ENCODE measurements at places on chromosomes 3 and 15.
A peak's percentile ranks its signal among the peaks of the same experiment; 100 is the strongest.

DNA sequence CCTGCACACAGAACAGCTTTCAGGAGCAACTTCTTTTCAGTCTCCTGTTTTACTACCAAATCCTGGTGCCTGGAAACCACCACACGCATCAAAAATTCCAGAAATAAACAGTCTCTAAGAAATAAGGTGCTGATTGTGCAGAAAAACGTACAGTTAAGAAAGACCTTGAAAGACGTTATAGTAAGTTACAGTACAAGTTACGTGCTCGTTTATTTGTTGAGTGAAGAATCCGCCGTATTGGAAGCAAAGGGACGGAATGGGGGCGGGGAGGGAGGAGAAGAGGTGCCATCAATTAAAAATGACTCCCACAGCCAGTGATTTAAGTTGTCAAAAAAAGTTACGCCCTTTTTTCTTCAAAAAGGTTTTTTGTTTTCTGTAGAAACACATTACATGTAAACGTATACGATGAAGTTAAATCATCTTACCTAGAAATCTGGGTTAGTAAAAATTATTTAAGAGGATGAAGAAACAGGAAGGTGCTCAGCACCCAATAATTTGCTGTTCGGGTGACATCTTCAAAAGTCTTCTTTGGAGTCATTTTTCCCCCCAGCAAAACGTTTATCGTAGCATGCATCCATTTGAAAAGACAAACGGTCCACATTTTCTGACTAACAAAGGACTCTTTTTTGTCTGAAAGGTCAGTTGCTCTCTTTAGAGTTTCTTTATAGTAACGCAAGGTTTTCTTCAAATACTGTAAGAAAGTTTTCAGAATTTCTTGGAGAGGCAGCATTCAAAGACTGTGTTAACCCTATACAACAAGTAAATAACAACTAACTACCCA is 782 bp upstream of the UACA start:
- no peak for DNase-seq

GRCh38 chr3:2860626-2861025 is 249.5 kb downstream of the IL5RA start:
- DNase-seq: no peak

DNA sequence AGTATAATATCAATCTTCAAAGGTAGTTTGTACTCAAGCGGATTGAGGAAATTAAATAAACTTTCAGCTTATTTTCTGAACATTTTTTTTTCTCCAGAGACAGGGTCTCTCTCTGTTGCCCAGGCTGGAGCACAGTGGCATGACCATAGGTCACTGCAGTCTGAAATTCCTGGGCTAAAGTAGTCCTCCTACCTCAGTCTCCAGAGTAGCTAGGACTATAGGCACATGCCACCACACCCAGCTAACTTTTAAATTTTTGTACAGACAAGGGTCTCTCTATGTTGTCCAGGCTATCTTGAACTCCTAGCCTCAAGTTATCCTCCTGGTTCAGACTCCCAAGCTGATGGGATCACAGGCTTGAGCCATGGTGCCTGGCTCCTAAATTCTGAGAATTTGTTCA is 97.1 kb downstream of the FAIM start:
- no peak for DNase-seq

DNA sequence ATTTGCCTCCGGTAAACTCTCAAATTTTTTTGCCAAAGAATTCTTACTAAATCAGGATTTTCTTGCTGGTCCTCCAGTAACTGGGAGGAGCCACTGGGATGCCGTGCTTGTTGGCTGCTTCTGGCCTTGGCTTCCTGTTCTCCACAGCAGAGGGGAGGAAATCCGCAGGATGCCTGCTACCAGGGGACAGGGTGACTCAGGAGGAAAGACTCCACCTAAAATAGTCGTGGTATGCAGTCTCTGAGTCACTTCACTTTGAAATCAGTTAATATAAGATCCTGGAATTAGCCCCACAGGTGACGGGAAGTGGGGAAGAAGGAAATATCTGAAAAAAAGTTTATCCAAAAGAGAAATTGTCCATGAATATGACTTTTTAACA is 6.5 kb upstream of the TM4SF18 start:
- peak; percentile 95 for DNase-seq

DNA sequence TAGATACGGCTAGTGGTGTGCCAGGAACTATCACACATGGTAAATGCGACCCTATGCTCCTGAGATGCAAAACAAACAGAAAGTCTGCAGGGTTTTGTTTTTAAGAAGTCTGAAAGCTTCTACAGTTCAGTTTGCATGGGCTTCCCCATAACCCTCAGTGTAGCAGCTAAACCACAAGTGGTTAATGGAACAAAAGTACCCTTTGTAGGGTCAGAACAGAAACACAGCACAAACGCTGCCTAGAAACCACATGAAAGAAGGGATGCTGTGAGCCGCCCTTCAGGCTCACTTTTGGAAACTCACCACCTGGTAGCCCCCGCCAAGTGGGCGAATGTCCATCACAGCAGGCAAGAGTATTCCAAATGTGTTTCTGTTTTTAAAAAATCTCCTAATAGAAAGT is 46.2 kb downstream of the CTDSPL start:
- DNase-seq: no peak

GRCh38 chr3:157611536-157612076 is 108.4 kb upstream of the VEPH1 start:
- DNase-seq: no peak

DNA sequence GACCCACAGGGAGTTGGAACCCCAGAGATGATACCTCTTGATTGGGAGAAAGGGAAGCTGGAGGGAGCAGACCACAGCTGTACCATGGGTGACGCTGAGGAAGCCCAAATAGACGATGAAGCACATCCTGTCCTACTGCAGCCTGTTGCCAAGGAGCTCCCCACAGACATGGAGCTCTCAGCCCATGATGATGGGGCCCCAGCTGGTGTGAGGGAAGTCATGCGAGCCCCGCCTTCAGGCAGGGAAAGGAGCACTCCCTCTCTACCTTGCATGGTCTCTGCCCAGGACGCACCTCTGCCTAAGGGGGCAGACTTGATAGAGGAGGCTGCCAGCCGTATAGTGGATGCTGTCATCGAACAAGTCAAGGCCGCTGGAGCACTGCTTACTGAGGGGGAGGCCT is 201.1 kb downstream of the AKAP13 start:
- DNase-seq: no peak

DNA sequence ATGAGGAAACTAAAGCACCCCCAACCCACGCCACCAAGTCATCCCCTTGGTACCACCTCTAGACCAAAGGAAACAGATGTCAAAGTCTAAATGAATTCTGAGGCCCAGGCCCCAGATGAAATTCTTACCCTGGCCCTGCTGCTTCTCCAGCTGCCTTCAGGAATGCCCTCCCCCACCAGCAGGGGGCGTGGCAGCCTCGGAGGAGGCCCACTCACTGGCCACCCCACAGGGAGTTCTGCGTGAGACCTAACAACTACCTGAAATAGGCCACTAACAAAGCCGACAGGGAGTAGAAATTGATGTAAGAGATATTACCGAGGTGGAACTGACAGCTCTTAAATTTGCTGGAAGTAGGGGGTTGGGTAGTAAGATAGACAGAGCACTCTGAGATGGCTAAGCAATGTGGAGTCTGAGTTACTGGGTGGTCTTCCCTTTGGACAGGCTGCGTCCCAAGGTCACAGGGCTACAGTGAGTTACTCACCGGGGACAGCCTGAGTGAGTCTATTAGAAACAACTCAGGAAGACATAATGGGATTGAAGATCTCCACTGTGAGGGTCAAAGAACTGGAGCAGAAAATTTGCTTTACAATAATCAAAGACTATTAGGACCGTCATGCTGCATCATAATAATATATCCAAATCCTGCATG is 240.7 kb downstream of the SHOX2 start:
- DNase-seq: no peak

GRCh38 chr3:67790043-67790442 is 135.6 kb upstream of the SUCLG2 start:
- DNase-seq: peak; percentile 47

DNA sequence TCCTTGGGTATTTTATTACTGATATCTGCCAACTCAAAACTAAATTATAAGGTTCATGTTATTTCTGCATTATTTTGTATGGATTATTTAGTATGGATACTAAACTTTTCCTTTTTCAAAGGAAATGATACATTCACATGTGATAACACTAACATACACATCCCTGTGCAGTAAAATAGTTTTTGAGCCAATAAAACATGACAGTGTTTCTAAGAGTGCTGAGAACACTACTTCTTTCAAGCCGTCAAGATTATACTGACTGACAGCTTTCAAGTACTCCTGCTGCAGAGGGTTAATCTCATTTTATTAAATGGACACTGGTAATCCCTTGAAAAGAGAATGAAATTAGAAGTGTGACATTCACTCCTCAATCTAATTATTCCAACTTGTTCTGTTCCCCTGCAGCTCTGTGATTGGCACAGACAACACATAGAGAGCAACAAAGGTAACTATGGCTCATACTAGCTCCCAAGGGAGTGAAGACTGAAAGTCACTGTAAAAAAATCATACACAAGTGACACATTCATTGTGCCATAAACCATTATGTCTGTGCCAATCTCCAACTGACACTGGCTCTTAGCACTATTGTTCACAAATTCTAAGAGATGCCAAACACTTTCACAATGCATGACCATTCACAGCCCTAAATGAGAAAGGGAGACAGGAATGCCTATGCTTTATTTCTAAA is 468.6 kb downstream of the SHQ1 start:
- DNase-seq: no peak

DNA sequence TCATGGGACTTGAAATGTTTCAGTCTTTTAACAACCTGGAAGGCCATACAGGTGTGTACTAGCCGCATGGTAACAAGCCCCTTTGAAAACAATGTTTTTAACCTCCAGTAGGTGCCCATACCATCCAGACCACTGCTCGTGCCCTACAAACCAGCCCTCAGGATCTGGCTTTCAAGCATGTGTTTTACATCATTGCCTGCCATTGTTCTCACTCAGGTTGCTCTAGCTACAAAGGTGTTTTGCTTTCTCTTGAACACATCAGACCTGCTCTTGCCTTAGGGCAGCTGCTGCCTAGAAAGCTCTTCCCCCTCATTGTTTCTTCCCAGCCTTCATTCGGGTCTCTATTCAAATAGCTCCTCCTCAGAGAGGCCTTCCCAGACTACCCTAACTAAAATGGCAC is 32.3 kb upstream of the MAP3K13 start:
- DNase-seq: no peak

DNA sequence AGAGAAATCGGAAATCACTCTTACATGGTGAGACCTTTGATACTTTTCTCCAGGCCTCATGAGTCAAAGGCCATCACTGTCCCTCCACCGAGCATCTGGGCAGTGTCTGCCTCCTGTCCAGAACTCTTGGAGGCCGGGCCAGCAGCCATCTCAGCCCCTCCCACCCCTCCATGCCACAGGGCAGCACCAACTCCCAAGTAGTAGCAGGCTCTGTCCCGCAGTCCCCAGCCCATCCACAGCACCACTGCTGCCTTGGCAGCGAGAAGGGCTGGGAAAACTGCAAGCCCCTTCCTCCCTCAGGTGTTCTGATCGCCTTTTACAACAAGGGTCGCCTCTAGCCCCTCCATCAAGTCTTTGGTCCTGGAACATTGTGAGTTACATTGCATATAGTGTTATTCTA is 5.5 kb downstream of the LYSMD4 start:
- DNase-seq: no peak

DNA sequence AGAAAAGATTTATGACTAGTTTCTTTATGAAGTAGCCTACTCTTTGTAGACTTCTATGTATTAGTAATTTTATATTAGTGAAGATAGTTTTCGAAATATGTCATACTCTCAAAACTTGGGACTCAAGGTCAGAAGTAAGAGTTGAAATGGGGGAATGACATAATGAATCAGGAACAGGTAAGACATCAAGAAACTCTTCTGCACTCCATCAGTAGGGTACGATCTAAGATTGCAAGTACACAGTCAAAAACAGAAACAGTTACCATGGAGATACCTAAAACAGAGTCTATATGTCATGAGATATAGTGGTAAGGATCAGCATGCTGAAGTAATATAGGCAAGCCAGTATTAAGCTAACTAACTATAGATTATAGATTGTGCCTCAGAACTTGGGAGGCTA is 187.0 kb upstream of the MLF1 start:
- no peak for DNase-seq

DNA sequence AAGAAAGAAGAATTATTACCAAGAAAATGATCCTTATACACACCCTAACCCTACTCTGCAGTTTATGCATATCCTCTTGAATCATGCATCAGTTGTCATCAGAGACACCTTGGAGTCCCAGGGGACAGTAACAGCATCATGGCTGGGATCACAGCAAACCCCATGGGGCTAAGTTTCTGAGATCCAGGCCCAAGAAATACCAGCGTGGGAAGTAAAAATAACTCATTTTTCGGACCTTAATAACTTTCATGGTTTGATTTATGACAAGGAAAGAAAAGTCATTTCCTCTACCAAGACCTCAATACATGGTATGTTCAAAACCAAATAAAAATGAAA is 38.8 kb upstream of the B3GNT5 start:
- DNase-seq: no peak

GRCh38 chr3:67059443-67059842 is 61.3 kb downstream of the KBTBD8 start:
- no peak for DNase-seq

DNA sequence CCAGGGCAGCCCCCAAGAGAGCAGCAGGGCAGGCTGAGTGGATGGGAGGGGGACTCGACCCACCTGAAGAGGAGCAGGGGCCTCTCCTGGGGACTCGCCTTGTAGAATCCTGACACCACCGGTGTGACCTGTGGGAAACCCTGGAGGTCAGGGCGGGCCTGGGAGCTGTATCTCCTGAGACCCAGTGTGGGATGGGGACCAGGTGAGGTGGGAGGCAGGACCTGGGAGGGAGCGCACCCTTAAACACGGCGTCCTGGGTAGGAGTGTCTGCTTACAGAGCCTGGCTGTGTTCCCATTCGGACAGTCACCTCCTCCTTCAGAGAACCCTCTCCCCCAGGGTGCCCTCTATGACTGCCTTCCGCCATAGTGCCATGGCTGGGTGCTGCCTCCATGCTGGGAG is 27.1 kb downstream of the C15orf39 start:
- no peak for DNase-seq

GRCh38 chr3:64255741-64256340 is 30.6 kb upstream of the PRICKLE2 start:
- no peak for DNase-seq

DNA sequence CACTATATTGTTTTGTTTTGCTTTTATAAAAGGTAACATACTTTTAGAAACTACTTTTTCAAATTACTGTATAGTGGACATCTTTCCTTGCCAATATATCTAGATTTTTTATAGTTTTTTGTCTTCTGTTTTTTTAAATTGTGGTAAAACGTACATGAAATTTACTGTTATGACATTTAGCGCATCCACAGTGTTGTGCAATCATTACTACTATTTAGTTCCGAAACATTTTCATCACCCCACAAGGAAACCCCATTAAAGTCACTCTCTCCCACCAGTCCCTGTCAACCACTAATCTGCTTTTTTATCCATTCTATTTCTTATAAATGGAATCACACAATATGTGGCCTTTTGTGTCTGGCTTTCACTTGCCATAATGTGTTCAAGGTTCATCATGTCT is 54.8 kb downstream of the TMEM266 start:
- no peak for DNase-seq

DNA sequence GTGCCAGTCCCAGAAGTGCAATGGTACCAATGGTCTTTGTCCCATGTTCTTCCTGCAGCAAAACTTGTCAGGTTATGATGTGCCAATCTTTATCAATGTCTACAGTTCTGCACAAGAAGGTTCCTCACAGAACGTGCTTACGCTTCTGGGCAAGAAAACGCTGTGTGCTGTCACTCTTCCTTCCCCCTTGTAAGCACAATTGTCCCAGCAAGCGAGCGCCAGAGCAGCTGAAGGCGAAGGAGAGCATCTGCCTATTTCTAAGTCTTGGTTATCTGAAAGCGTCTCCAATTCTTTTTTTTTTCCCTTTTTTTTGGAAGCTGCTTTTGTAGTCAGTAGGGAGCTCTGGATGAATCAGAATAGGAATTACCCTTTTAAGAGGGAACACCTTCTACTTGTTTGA is 514.4 kb downstream of the FGF12 start:
- no peak for DNase-seq
